ENCODE measurements at places on chromosomes 4 and X.

GRCh38 chr4:113116414-113117357 is 67.2 kb downstream of the ANK2 start:
- DNase-seq = no peak

DNA sequence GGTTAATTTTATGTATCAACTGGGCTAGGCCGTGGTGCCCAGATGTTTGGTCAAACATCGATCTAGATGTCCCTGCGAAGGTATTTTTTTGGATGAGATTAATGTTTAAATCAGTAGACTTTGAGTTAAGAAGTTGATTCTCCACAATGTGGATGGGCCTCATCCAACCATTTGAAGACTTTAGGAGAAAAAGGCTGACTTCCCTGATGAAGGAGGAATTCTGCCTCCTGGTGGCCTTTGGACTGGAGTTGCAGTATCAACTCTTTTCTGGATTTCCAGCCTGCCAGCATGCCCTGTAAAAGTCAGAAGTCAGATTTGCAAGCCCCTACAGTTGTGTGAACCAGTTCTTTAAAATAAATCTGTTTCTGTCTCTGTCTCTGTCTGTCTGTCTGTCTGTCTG is 91.4 kb downstream of the STK32B start:
- no peak for DNase-seq

GRCh38 chr4:22217480-22217879 is 268.9 kb upstream of the KCNIP4 start:
- DNase-seq = no peak

DNA sequence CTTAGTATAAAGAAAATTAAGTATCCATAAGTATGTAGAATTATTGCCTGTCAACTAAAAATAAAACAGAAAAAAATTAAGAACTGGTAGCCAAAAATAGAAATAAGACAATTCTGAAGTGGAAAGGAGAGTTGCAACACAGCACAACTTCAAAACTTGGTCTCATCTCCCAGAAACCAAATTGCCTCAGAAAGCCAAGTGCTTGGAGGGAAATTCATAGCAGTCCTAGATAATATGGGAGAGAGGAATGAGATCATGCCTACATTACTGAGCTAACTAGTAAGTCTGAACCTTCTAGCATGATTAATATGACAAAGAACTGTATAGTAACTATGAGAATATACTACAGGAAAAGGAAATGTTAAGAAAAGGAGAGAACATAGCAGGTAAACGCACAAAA is 256.5 kb downstream of the LDB2 start:
- DNase-seq = no peak

Measured in H54 (cell line).